Ammon's horn (tissue), 1 donor: ENCODE measurements at places on chromosomes 3 and 15.
A peak's percentile ranks its signal among the peaks of the same experiment; 100 is the strongest.

- DNase-seq, result peak; percentile 86
Observed at GRCh38 chr15:66617137-66618090, 51.6 kb upstream of the LCTL start.

DNA sequence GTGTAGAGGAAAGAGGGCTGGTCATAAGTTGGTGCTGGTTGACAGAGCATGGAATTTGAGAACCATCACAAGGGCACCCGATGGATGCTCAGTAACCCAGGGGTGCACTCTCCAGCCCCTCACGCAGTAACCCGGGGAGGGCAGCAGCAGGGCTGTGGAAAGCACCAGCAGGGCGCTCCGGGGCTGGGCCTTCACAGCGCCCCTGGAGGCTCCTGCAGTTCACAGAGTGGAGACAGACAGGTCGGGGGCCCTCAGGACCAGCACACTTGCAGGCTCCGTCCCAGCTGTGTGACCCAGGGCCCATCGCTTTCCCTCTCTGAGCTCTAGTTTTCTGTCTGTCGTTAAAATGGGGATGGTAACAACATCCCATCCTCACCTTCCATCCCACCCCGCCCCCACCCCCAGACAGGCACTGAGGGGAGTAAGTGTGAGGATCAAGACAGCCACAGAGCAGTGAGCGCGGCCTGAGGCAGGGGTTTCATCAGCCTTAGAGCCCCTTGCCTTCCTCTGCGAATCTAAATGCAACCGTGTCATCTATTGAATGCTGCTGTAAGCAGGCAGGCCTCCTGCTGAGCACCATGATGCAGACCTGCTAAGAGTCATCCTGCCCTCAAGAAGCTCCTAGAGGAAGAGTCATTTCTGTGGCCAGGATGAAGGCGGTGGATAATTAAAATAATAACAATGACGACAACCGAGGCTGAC, 90.2 kb upstream of the LINGO1 start:
- DNase-seq, result no peak

DNA sequence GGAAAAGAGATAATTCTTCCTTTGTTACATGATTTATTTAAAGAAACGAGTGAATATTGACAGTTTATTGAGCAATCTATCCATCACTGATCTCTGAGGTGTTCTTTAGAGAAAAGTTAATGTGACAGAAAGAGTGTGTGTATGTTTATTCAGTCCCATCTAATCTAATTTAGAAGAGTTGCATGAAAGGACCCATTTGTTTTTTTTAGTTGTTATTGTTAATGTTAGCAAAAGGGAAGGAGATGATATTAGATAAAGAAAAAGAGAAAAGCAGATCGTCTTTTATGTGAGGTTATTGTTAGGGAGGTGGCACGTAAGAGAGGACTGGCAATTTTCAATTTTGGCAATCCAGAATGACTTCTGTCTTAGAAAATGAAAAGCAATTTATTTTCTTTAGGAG, 46.5 kb downstream of the NMD3 start:
- DNase-seq, result no peak

DNA sequence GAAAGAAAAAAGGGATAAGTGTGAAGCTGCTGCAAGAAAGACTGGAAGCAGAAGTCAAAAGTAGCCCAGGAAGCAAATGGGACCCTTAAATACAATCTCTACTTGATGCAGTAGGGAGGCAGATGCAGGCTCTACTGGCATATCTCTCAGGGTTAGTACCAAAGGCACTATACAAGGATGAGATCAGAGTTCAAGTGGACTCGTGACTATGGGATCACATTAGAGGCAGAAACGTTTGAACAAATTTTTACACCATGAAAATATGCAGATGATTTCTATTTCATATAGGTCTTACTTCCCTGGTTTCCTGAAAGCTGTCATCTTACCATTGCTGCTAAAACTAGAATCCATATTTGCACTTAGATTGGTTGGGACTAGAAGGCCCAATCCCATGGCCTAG, 27.7 kb upstream of the ANXA2 start:
- no peak for DNase-seq

DNA sequence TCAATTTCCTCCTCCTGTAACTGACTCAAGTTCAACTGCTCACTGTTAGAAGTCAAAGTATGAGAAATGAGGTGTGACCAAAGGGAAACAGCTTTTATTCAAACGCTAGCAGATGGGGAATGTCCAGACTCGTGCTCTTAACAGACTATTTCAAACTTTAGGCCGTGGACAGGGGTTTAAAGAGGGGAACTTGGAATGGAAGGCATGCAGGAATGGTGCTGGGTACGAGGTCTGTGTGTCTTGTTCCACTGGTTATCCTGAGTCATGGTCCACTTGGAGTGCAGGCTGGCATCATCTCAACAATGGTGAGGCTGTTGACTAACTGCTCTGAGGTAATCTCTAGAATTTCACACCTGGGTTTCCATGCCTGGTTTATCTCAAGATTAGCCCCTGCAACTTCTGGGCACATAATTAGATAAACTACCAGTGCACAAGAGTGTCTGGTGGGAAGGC, 22.9 kb upstream of the DNAAF4 start:
- DNase-seq, result no peak

GRCh38 chr15:69523010-69524001, 70.7 kb downstream of the RPLP1 start:
- peak; percentile 89 for DNase-seq

DNA sequence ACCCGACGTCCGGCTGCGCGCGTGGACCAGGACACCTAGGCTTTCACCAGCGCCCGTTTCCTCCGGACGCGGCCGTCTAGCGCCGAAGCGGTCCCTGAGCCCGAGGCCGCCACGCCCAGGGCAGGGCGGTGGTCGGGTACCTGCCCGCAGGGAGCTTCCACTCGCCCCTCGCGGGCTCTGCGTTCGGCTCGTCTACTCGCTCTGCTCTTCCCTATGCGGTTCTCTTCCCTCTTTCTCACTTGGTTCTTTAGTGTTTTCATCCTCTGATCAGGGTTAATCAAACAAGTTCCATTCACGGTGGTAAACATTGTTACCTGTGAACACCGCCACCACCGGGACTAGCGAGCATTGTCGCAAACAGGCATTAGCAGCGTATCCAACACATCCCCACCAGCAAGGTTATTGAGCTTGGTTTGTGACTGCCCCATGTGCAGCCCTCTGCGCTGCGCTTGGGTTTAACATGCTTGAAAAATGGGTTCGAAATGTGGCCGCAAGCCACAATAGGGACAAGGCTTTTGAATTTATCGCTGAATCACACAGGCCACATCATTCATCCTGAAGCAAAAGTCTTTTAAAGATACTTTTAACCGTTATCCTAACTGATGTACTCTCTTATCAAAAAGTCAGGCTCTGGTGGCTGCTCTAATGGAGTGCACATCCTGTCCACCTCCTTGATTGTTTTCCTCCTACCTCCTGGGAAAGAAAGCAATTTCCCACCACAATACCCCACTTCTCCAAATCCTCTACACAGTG, 843 bp upstream of the CD47 start:
- DNase-seq, result no peak

GRCh38 chr15:90619939-90620338, 90.2 kb downstream of the CRTC3 start:
- DNase-seq, result no peak

DNA sequence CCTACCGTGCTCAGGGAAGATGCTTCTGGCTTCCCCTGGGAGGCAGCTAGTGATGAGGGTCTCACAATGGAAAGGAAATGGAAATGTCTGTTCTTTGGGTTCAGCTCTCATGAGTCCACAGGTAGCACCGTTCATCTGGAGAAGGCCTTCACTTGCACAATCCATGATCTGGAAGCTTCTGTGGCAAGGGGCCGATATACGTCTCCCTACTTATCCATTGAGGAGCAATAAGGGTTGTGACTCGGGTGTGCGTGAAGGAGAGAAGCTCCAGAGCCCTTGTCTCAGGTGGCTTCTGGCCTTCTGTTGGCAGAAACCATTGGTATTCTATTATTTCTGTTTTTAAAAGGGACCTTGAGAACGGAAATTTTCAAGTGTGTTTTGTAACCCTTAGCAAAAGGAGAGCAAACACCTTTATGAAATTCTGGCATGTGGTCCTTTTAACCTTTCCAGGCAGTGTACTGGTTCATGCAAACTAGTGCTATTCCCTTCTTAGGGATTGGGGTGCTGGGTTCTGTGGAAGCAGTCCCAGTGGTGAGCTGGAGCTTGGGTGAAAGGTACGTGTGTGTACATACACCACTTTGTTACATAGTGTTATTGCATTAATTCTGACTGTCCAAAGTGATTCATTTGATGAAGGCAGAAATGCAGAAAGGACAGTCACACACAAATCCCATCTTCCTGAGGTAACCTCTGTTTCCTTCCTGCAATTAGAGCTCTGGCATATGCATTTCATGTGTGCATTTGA, 32.5 kb downstream of the KLF13 start:
- DNase-seq, result no peak

GRCh38 chr3:66493458-66494099, 7.2 kb downstream of the LRIG1 start:
- DNase-seq, result no peak

DNA sequence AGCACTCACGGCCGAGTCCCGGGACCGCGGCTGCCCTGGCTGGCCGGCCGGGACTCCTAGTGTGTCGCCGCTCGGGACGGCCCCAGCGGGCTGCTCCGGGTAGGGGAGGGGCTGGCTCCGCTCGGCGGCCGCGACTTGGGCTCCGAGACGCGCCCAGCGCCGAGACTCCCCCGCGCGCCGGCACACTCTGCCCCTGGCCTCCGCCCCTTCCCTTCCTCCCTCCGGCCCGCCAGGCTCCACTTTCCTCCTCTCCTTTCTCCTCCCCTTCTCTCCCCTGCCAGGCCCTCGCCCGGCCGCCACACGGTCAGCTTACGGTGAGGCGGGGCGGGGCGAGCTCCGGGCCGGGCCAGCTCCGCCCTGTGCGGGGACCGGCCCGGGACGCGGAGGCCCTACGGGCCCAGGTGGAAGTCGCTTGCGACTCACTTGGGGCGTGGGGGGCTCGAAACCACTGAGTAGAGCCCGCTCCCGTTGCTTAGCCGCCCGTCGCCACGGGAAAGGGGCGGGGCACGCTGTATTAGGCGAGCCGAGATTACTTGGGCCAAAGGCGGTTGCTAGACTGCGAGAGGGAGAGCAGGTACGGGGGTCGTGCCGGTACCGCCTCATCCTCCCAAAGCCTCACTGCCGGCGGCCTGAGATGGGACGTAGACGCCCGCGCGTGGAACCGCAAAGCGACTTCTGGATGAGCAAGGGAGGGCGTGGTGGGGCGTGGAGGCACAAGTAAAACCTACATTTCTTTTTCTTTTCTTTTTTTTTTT, at the start of gene ITGB5:
TSS of gene ITGB5 (minus strand) at position 189 of the 755 bp plus-strand sequence. CDS start 365 bp downstream, outside the sequence.
- peak; percentile 69 for DNase-seq

DNA sequence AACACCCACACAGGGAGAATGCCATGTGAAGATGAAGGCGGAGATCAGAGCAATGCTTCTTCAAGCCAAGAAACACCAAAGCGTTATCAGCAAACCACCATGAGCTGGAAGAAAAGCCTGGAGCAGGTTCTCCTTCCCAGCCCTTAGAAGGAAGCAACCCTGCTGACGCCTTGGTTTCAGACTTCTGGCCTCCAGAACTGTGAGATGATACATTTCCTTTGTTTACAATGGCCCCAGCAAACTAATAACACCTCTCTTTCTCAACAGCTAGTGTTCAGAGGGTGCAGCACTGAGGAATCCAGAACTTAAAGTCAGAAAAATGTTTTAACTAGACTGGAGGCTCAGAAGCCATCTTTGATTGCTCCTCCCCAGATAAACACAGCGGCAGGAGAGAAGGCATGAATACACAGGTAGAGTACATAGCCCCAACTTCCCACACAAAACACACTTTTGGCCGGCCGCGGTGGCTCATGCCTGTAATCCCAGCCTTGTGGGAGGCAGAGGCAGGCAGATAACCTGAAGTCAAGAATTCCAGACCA, 132.4 kb upstream of the LPP start:
- DNase-seq, result no peak

- no peak for DNase-seq
Observed at GRCh38 chr15:69604072-69604411, 151.4 kb downstream of the RPLP1 start.

DNA sequence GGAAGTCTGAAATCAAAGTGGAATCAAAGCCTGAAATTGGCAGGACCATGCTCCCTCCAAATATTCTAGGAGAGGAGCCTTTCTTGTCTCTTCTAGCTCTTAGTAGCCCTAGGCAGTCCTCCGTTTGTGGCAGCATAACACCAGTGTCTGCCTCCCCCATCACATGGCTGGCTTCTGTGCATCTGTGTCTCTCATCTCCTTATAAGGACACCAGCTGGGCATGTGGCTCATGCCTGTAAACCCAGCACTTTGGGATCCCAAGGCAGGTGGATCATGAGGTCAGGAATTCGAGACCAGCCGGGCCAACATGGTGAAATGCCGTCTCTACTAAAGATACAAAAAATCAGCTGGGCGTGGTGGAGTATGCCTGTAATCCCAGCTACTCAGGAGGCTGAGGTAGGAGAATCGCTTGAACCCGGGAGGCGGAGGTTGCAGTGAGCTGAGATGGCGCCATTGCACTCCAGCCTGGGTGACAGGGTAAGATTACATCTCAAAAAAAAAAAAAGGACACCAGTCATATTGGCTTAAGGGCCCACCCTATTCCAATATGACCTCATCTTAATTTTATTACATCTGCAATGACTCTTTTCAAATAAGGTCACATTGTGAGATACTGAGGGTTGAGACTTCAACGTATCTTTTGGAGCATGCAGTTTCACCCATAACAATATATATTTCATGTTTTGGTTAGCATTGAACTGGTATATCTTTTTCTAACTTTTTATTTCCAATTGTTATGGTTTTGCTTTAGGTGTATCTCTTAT, 148.0 kb upstream of the TPM1 start:
- DNase-seq, result no peak

- DNase-seq, result no peak
Observed at GRCh38 chr3:185423178-185423577, 60.2 kb downstream of the MAP3K13 start.

DNA sequence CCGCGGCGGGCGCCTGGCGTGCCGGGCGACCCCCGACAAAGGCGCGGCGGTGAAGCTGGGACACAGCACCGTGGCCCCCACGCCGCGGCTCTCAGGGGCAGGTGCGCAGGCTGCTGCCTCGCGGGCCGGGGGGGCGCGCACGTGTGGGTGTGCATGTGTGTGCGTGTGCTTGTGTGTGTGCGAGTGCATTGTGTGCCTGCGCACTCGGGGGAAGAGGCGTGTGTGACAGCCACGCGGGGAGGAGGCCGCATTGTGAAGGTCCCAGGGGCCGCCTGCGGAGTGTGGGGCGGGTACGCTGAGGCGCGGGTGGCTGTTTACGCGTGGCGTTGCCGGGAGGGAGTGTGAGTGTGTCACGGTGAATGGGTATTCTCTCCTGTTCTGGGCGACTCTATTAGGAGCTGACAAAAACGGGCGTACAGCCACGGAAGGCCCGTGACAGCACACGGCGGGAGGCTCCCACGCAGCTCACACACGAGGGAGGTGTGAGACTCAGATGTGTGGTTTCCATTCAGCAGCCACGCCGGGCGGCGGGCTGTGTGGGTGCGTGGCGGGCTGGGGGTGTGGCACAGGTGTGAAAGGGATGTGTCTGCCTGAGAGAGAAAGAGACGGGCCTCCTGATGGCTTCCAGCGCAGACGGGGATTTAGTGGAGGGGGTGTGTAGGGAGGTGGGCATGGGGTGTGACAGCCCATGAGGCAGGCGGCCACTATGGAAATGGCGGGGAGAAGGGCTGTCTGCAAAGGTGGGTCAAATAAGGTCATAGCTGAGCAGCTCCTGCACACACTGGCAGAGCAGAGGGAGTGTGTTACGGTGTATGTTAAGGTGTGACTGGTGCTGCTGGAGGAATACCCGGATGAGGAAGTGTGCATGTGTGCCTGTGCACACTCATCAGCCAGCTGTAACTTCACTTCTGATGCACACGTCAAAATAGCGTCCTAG, 750 bp downstream of the PODXL2 start:
- DNase-seq, result peak; percentile 33

- DNase-seq, result no peak
Observed at GRCh38 chr15:41926185-41927056, 32.6 kb upstream of the SPTBN5 start.

GRCh38 chr3:174495311-174495710, 363.8 kb upstream of the NAALADL2 start:
- DNase-seq, result no peak
